ENCODE measurements at places on chromosomes 12 and 14. TPM values are rescaled to one million over a fixed set of nuclear protein-coding genes. Genes with fewer than 3 reads are reported as not detected.

The PPP4R4 gene
- 0.16 TPM for total RNA-seq

The UBR7 gene
- 22.6 TPM for total RNA-seq

The SYNE3 gene
- 17.9 TPM for total RNA-seq

The SETD1B gene
- total RNA-seq: 21.1 TPM

The DNAI7 gene
- total RNA-seq: 0.43 TPM

The ZDHHC22 gene
- not detected for total RNA-seq

The SLCO1C1 gene
- not detected for total RNA-seq
